HepG2 (cell line): ENCODE measurements at places on chromosomes 3 and 15. TPM values are rescaled to one million over a fixed set of nuclear protein-coding genes. Genes with fewer than 3 reads are reported as not detected.
A peak's percentile ranks its signal among the peaks of the same experiment; 100 is the strongest.

PLSCR4 gene
- 1.5 and 1.8 TPM in 2 replicates for total RNA-seq

PRR23B gene
- total RNA-seq: not detected in 2 replicates

CKMT1B gene
- 0.58 and 0.73 TPM in 2 replicates for total RNA-seq

PLSCR2 gene
- total RNA-seq: not detected in 2 replicates

HRH1 gene
- not detected in 2 replicates for total RNA-seq

- no peaks in the 10 kb centered on the region for H3K4me1 ChIP-seq
- no peaks in the 10 kb centered on the region for H3K36me3 ChIP-seq
- H3K27ac ChIP-seq: no peak overlapping the region
- H3K27me3 ChIP-seq: no peaks in the 10 kb centered on the region
Observed at GRCh38 chr3:156135921-156136638, 15.7 kb downstream of the KCNAB1 start.

- H3K4me1 ChIP-seq: no peaks in the 10 kb centered on the region
- H3K27me3 ChIP-seq: peaks cover 11% of the 10 kb centered on the region; the same call in 2 of the 3 replicates
- H3K27ac ChIP-seq: no peak overlapping the region
- H3K4me3 ChIP-seq: no peak overlapping the region
- H3K36me3 ChIP-seq: no peaks in the 10 kb centered on the region
- no peak for DNase-seq
Observed at GRCh38 chr3:120394347-120394746, 45.2 kb upstream of the LRRC58 start.

- H3K27ac ChIP-seq: no peak overlapping the region
- no peaks in the 10 kb centered on the region for H3K27me3 ChIP-seq
- H3K4me1 ChIP-seq: peaks cover 17% of the 10 kb centered on the region
- no peak overlapping the region for H3K4me3 ChIP-seq
- H3K36me3 ChIP-seq: peaks cover 7% of the 10 kb centered on the region; the same call in 2 of the 3 replicates
Observed at GRCh38 chr3:57832900-57833313, 76.8 kb downstream of the SLMAP start.

DNA sequence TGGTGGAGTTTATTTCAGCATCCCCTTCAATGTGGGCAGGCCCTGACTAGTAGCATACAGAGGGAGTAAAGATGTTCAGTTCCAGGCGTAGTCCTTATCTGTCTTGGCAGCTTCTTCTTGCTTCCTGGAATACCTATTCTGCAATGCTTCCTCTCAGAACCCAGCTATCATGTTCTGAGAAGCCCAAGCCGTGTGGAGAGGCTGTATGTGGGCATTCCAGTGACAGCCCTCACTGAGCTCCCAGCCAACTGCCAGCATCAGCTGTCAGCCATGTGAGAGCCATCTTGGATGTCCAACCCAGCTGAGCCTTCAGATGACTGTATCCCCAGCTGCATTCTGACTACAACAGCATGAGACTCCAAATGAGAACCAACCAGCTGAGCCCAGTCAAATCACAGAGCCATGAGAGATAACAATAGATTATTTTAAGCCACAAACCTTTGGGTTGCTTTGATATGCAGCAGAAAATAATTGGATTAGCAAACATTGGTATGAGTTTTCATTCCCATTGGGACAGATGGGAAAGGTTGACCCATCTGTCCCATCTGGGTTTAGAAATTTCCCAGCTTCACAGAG lies 8.4 kb upstream of the CMTM7 start:
- H3K27me3 ChIP-seq: no peaks in the 10 kb centered on the region
- no peak overlapping the region for H3K4me3 ChIP-seq
- no peak overlapping the region for H3K27ac ChIP-seq
- 0 out of 2 replicates have a peak, but pooled peaks cover 6% of the 10 kb centered on the region for H3K4me1 ChIP-seq
- no peaks in the 10 kb centered on the region for H3K36me3 ChIP-seq

DNA sequence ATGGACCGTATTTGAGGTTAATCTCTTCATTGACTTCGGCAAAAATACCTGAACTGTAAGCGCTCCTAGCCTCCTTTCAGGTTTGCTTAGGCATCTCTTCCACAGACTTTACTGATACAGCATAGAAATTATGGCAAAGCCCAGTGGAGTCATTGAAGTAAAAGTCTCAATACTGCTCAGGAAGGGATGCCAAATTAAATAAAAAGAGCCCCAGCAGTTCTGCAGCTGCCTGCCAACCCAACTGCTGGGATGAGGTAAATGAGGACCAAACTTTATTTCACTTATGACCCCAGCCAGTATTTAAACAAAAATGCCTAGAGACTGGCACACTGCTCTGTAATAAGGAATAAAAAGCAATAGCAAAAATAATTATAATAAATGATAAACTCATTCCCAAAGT lies 65.4 kb downstream of the IQCH start:
- no peaks in the 10 kb centered on the region for H3K27me3 ChIP-seq
- no peak overlapping the region for H3K27ac ChIP-seq
- H3K4me1 ChIP-seq: no peaks in the 10 kb centered on the region
- no peak overlapping the region for H3K4me3 ChIP-seq

GRCh38 chr15:94230431-94230882 lies 904 bp upstream of the MCTP2 start:
- no peak overlapping the region for H3K27ac ChIP-seq
- peaks cover 6% of the 10 kb centered on the region; the same call in 1 of the 2 replicates for H3K4me1 ChIP-seq
- no peaks in the 10 kb centered on the region for H3K36me3 ChIP-seq
- H3K4me3 ChIP-seq: peak overlapping the region; percentile 69
- no peak for DNase-seq
- no peaks in the 10 kb centered on the region for H3K27me3 ChIP-seq

DNA sequence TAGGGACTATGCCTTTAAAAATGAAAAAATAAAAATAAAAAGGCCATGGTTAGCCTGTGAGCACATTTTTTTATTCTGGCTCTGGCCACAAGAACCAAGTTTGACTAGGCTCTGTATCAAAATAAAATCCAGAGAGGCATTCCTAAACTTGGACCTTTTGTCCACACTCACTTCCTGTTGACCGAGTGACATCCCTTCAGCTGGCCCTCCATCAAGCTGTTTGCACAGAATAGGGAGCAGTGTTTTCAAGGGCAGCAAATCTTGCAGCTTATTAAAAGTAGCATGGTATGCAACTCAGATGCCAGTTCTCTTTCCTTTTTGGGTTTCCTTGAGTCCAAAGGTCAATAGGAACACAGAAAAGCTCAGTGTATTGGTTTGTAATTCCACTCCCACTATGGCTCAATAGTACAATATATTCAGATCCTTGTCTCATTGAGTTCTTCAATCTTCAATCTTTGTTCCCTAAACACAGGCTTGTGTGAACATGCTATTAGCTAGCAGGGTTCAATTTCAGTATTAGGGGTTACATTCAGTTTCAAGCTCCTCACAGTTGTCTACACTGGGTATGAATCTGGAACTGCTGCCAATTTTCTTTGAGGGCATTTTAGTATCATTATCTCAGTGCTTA lies 244.5 kb downstream of the RBMS3 start:
- no peak overlapping the region for H3K4me3 ChIP-seq
- H3K27me3 ChIP-seq: no peaks in the 10 kb centered on the region
- no peak overlapping the region for H3K27ac ChIP-seq
- no peaks in the 10 kb centered on the region for H3K36me3 ChIP-seq

GRCh38 chr3:25424614-25425013 lies 3.4 kb upstream of the RARB start:
- H3K27me3 ChIP-seq: peaks cover 27% of the 10 kb centered on the region
- peaks cover 46% of the 10 kb centered on the region for H3K4me1 ChIP-seq
- H3K36me3 ChIP-seq: no peaks in the 10 kb centered on the region
- no peak overlapping the region for H3K27ac ChIP-seq
- H3K4me3 ChIP-seq: no peak overlapping the region
- DNase-seq: no peak

DNA sequence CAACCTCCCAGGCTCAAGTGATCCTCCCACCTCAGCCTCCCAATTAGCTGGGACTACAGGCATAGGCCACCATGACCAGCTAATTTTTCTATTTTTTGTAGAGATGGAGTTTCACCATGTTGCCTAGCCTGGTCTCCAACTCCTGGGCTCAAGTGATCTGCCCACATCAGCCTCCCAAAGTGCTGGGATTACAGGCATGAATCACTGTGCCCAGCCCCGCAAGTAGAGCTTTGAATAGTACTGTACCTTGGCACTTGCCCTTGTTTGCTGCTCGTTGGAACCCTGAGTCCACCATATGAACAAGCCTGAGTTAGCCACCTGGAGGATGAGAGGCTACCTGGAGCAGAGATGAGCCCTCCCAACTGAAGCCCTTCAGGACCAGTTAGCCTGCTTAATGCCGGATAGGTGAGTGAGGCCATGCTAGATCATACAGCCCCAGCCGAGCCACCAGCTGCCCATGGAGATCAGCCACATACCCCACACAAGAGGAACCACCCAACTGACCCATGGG lies 267.9 kb downstream of the SHQ1 start:
- no peaks in the 10 kb centered on the region for H3K27me3 ChIP-seq
- H3K4me3 ChIP-seq: no peak overlapping the region
- no peak for DNase-seq
- peak overlapping the region; percentile 82 for H3K27ac ChIP-seq
- no peaks in the 10 kb centered on the region for H3K36me3 ChIP-seq

DNA sequence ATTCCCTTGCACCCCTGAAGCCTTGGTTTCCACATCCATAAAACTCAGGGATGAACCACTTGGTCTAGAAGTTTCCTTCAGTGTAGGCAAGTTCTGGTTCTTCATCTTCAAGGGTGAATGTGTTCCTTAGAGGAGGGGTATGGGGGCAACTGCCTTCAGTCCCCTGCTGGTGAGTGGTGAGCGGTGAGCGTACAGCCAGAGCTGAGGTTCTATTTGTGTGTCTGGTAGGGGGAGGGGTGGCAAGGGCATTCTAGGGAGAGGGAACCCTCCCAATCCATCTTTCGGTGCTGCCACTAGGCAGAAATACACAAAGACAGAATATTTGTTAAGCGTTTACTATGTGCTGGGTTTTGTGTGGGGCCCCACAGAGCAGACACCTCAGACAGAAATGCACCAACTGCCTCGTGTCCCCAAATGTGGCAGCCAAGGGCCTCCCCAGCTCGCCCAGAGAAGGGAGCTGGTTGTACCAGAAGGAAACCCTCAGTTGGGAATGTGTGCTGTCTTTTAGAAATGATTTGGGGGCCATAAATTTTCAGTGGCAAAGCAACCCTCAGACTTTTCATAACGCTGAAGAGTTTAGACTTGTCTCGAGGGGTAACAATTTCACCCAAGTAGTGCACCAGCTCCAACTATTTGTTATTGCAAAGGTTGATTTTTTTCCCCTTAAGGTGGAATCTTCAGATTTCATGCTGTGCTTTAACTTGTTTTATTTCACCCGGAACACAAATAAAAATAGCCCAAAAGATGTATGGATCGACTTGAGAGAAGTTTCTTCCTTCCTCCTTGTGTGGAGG lies 137.6 kb downstream of the FBLN2 start:
- no peak overlapping the region for H3K27ac ChIP-seq
- H3K27me3 ChIP-seq: peaks cover 80% of the 10 kb centered on the region; the same call in 2 of the 3 replicates
- H3K4me3 ChIP-seq: no peak overlapping the region
- no peaks in the 10 kb centered on the region for H3K4me1 ChIP-seq

GRCh38 chr3:161672478-161672877 lies 175.9 kb downstream of the OTOL1 start:
- no peaks in the 10 kb centered on the region for H3K4me1 ChIP-seq
- no peak overlapping the region for H3K4me3 ChIP-seq
- DNase-seq: no peak
- no peaks in the 10 kb centered on the region for H3K27me3 ChIP-seq
- H3K36me3 ChIP-seq: no peaks in the 10 kb centered on the region
